Activated naive CD4-positive, alpha-beta T cell (primary cell): ENCODE measurements at places on chromosomes 1 and 21.

- no peak for DNase-seq
These were observed 3.0 kb downstream of the SPEN start for GRCh38 chr1:15850471-15851001.

DNA sequence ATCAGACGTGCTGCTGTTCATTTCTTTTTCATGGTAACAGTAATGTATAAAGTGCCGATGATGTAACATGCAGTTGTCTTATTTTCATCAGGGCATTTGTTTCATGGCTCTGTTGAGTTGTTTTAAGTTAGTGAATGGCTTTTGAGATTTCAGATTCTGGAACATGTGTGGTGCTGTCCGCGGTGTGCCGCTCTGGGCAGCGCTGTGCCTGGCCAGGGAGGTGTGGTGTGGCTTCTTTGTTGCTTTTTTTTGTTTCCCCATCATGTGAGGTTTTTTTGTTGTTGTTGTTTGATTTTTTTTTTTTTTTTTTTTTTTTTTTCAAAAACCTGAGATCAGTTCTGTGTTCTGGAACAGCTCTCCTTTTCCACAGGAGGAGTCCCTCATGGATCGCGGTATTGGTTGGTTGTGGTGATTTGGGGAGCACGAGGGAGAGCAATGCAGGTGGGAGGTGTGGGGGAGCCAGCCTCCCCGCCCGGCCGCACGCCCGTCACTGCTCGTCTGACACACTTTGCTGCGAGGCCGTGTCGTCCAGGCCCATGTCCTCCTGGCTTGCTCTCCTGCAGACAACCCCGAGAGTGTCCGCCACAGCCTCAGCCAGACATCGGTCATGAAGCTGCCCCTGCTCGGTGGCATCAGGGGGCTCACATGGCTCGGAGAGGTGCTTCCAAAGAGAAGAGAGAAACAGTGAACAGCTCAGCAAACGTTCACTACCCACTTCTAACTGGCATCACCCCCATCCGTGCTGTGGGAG, 33.6 kb downstream of the NTPCR start:
- DNase-seq, result no peak

DNA sequence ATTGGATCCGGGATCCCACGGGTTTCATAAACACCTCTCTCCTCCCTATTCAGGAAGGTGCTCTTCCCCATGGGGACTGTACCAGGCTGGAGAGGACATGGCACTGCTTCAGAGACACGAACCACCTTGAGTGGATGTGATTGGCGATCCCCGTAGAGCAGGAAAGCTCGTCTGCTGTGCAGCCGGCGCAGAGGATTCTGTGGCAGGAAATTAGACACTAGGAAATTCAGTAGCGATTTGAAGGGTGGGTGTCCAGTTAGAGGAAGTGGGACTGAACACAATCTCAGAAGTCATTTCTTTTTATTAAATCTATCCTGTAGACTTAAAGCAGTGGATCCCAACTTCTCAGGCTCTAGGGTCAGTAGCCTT, 767 bp downstream of the PDIK1L start:
- no peak for DNase-seq

GRCh38 chr1:108188801-108189200, 11.3 kb downstream of the SLC25A24 start:
- no peak for DNase-seq

- DNase-seq, result peak; percentile 69
These were observed 3.6 kb downstream of the REN start for GRCh38 chr1:204162494-204163074.

- no peak for DNase-seq
These were observed 36.2 kb downstream of the EPS15 start for GRCh38 chr1:51482881-51483280.

- DNase-seq, result no peak
These were observed 12.3 kb upstream of the RIMKLA start for GRCh38 chr1:42368096-42368795.

DNA sequence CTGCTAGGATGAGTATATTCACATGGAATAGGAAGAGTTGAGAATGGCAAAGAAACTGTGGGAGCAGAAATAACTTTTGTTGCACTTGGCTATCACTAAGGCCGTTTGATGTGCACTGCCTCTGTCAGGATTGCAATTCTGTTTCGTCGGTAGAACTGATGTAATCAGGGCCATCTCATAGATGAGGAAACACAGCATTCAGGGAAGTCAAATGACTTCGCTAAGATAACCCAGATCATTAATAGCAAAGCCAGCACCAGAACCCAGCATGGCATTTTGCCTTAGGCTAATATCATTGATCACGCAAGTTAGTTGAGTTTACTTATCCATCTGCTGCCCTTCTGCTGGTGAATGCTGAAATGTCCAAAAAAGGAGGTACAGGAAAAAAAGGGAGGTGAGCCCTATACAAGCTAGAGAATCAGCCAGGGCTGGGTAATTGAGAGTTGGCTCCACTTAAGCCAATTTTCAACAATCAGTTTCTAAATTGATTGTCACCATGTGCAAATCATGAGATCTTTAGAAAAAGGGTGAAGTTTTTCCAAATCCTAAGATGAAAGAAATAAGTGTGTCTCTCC, 7.6 kb downstream of the RASSF5 start:
- DNase-seq, result no peak
